ENCODE measurements at places on chromosomes 2 and 18.

DNA sequence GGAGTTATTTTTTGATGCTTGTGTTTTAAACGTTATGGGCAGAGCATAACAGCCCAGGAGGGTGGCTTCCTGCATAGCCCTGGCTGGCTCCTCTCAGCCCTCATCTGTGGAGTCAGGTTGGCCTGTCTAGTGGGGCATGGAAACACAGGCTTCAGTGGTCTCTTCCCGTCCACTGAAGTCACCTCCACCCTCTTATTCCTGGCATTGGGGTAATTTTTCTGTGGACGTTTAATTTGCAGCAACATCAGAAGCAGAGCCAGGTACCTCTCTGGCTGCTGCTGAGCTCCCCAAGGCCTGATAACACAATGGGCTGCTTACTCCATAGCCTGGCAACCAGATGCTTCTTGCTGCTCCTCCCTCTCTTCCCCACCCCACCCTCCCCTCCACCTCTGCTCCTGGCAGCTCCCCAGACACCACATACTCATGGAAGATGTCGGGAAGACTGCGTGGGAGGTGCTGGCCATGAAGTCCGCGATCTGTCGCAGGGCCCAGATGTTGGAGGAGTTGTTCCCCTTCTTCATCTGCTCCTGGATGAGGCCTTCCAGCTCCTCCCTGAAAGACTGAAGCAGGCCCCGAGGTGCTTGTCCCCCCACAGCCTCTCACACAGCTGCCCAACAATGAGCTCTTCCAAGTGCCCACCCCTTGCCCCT is 64.0 kb downstream of the ADD2 start:
- H3K27me3 ChIP-seq = peaks cover 11% of the 10 kb centered on the region
- no peaks in the 10 kb centered on the region for H3K4me1 ChIP-seq
- H3K36me3 ChIP-seq = no peaks in the 10 kb centered on the region
- no peak overlapping the region for H3K4me3 ChIP-seq
- no peak overlapping the region for H3K27ac ChIP-seq
- no peak for DNase-seq

DNA sequence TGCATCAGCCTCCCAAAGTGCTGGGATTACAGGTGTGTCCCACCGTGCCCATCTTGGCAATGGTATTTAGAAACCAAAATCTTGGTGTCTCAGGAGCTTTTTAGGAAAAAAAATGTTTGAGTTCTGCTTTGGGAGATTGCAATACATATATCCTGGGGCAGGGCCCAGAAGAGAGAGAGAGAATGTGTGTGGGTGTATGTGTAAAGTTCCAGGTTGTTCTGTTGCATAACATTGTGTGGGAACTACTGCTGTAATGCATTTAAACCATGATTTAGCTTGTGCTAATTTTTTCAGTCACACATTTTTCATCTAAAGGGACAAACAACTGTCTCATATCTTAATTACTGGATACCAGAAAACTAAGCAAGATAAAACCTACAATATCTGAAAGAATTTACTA is 70.8 kb upstream of the NABP1 start:
- DNase-seq = no peak
- no peaks in the 10 kb centered on the region for H3K36me3 ChIP-seq
- H3K27me3 ChIP-seq = peaks cover 5% of the 10 kb centered on the region
- no peak overlapping the region for H3K4me3 ChIP-seq

DNA sequence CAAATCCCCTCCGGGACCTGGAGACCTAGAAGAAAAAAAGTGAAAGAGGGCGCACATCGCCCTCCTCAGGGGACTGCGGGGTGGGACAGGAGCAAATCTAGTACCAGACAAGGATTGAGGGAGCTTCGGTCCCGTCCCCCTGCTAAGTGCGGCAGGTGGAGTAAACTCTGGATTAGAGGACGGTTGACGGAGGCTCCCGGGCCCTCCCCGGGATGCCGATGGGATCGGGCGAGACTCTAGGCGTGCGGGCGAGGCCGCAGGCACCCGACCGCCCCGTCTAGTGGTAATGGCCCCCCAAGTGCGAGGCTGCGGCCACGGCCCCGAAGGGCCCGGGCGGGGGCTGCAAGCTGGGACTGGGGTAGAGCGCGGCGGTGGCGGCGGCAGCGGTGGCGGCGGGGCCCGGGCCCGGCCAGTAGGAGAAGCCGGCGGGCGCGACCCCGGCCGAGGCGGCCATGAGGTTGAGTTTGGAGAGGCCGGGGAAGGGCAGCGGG is 3.5 kb downstream of the FEV start:
- H3K27ac ChIP-seq = no peak overlapping the region
- H3K27me3 ChIP-seq = peaks cover 79% of the 10 kb centered on the region
- no peak for DNase-seq
- H3K36me3 ChIP-seq = peaks cover 8% of the 10 kb centered on the region

DNA sequence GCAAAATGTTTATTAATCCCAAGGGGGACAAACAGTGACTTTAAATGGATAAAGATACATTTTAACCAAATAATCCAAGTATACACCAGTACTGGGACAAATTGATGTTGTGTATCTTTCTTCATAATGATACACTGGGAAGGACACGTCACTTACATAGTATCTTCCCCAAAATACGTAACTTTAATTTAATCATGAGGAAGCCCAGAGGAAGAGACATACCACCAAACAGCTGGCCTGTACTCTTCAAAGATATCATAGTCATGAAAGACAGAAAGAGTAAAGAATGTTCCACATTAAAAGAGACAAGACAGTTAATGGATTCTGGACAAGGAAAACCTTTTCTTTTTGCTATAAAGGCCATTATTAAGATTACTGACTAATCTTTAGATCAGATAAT is 37.1 kb downstream of the AGFG1 start:
- peaks cover under 1% of the 10 kb centered on the region for H3K36me3 ChIP-seq
- peak overlapping the region; percentile 32 for H3K4me3 ChIP-seq
- peaks cover 74% of the 10 kb centered on the region for H3K4me1 ChIP-seq
- no peak for DNase-seq
- H3K27ac ChIP-seq = no peak overlapping the region

GRCh38 chr2:201144101-201145051 is 28.4 kb downstream of the CFLAR start:
- peaks cover 83% of the 10 kb centered on the region for H3K36me3 ChIP-seq
- H3K27me3 ChIP-seq = no peaks in the 10 kb centered on the region
- H3K27ac ChIP-seq = no peak overlapping the region
- peaks cover 18% of the 10 kb centered on the region for H3K4me1 ChIP-seq
- DNase-seq = no peak

DNA sequence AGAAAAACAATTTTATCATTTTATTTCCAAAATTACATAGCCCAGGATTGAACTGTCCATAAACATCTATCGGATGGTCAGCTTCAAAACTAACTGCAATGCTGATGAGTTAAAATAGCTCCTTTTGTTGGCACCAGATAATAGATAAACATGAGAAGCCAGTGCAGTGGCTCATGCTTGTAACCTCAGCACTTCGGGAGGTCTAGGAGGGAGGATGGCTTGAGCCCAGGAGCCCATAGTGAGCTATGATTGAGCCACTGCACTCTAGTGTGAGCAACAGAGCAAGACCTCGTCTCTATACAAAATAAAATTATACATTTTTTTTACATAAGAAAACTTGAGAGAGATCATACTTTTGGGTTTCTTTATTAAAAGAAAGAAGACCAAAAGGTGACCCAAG is 34.6 kb upstream of the IMPA2 start:
- H3K27ac ChIP-seq = peak overlapping the region; percentile 92
- H3K36me3 ChIP-seq = peaks cover 4% of the 10 kb centered on the region
- peaks cover 14% of the 10 kb centered on the region for H3K4me1 ChIP-seq
- DNase-seq = no peak
- H3K27me3 ChIP-seq = no peaks in the 10 kb centered on the region

Measured in effector memory CD8-positive, alpha-beta T cell (primary cell).